ENCODE measurements at places on chromosomes 12 and 14.
A peak's percentile ranks its signal among the peaks of the same experiment; 100 is the strongest.

GRCh38 chr12:24797901-24798300, 151.0 kb downstream of the BCAT1 start:
- DNase-seq, result no peak

- DNase-seq, result peak; percentile 76
Measured at GRCh38 chr14:101365329-101366158, 195.8 kb upstream of the DIO3 start.

DNA sequence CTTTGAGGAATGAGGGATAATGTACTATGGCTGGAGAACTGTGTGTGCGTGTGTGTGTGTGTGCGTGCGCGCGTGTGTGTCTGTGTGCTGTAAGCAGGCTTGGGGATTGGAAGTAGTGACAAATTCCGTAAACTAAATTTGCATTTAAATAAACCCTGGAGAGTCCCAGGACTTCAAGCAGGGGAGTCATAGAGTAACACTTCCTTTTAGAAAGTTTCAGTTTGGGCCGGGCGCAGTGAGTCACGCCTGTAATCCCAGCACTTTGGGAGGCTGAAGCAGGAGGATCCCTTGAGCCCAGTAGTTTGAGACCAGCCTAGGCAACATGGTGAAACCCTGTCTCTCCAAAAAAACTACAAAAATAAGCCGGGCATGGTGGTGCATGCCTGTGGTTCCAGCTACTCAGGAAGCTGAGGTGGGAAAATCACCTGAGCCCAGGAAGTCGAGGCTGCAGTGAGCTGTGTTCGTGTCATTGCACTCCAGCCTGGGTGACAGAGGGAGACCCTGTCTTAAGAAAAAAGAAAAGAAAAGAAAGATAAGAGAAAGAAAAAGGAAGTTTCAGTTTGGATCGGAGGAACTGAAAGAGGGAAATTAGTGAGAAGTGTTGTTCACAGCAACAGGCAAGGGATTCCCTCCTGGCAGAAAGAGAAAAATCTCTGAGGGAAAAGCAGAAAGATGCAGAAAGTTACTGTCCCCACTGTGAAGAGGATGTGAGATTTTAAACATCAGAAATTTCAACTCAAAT, 222.7 kb upstream of the SOX5 start:
- no peak for DNase-seq

DNA sequence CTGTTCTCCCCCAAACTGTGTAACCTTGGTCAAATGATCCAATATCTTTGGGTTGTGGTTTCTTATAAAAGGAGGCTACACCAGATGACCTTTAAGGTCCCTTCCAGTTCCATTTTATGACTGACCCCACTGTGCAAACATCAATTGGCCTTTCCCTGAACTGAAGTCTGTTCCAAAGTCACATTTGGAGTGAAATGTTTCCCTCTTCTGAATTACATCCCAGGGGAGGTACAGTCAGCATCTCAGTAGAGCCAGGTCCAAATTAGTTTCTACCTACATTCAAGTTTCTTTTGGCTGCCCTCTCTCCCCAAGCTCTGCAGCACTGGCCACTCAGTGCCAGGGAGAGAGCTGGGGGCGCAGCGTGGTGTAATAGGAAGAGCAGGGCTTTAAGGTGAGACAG, 34.4 kb downstream of the LIMA1 start:
- DNase-seq, result no peak

- DNase-seq, result no peak
Measured at GRCh38 chr14:54617467-54617866, 50.5 kb downstream of the SAMD4A start.

GRCh38 chr12:1502831-1503230, 91.5 kb downstream of the FBXL14 start:
- DNase-seq, result peak; percentile 54

Measured in islet precursor cell (in vitro differentiated cells).